ENCODE measurements at places on chromosomes 13 and 19.

- no peak for DNase-seq
Measured at GRCh38 chr19:44788971-44789370, 11.3 kb downstream of the CBLC start.

DNA sequence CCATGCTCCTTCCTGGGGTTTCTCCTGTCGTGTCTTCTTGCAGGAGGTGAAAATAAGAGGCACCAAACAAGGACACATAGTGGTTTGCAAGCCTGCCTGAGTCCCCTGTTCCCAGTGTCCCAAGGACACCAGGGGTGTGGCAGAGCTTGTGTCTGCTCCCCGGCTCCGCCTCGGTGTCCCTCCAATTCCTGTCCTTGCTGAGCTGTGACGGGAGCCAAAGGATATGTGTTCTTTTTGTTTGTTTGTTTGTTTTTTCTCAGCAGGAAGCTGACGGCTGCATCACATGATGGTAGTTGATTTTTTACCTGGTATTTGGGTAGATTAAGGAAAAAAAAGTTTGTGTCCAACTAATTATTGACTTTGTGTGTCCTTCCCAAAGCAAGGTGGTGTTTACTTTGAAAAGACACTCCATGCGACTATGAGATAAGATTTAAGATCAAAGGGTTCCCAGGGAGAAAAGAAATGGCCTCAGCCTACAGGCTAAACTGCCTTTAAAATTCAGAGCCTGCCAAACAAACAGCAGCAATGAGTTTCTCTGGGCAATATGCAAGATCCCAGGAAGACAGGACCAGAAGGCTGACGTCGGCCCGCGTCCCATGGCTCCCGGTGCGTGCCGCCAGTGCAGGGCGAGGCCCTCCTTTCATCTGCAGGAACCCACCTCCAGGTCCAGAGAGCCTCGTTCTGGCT lies 50.8 kb upstream of the XPO4 start:
- no peak for DNase-seq

GRCh38 chr19:50496189-50497021 lies 14.6 kb downstream of the JOSD2 start:
- DNase-seq = no peak

GRCh38 chr19:18379803-18380747 lies 5.9 kb upstream of the GDF15 start:
- no peak for DNase-seq

GRCh38 chr13:38685974-38686576 lies 802 bp upstream of the FREM2 start:
- DNase-seq = no peak

- DNase-seq = no peak
Measured at GRCh38 chr13:74922963-74923362, 559.0 kb downstream of the TBC1D4 start.

DNA sequence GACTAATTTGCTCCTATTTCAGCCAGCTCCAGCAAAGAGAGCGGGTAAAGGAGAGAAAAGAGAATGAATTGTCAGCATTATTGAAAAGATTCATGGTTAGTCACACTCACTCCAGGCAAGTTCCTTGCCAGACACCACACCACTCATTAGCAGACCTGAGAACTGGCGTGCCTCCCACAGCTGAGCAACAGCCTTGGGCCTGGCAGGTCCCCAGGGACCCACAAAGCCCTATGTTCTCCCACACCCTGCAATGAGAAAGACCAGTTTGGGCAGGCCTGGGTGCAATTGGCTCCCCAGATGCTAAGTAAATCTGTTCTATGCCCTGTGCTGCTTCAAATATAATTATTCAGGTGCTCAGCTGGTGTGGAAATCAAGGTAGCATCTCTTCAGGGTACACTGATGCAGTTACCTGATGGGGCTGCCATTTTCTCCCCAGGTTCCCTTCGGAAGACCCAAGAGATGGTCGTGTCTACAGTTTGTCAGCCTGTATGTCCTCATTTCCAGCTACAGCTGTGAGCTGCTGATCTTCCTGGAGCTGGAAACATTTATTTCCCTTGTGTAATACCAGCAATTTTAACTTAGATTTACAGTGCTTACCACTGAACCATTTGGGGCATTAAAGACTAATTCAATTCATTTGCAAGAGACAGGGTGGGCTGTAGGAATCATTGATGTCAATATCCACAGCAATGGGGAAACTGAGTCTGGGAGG lies 405.0 kb downstream of the COG6 start:
- no peak for DNase-seq

- no peak for DNase-seq
Measured at GRCh38 chr19:33355535-33355934, 18.0 kb upstream of the CEBPG start.

GRCh38 chr13:106630162-106630561 lies 62.2 kb upstream of the ARGLU1 start:
- DNase-seq = no peak

GRCh38 chr19:39416152-39417120 lies 4.0 kb downstream of the PLEKHG2 start:
- no peak for DNase-seq

GRCh38 chr13:110173247-110173818 lies 133.6 kb downstream of the COL4A1 start:
- DNase-seq = no peak

- no peak for DNase-seq
Measured at GRCh38 chr13:19767966-19768365, 14.8 kb downstream of the PSPC1 start.

DNA sequence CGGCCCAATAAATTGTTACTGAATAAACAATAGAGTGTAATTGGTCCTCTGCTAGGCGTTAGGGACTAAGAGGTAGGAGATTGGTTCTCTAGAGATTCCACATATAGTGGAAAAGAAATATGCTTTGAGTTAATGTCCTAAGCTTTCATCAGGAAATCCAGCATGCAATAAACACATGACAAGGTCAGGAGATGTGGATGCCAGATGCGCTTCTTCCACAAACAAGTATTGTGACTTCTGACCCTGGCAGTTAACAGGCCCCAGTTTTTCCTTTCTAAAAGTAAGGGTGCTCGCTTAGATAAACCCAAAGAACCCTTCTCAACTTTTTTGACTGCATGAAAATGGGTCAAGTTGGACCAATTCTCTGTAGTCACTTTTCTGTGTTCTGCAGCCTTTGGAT lies 146.5 kb upstream of the SOX21 start:
- no peak for DNase-seq

- no peak for DNase-seq
Measured at GRCh38 chr19:6744381-6745301, 5.2 kb downstream of the TRIP10 start.

- DNase-seq = no peak
Measured at GRCh38 chr19:55621673-55622231, 2.6 kb downstream of the ZNF784 start.

- no peak for DNase-seq
Measured at GRCh38 chr19:16121967-16122366, 10.3 kb downstream of the RAB8A start.

- DNase-seq = no peak
Measured at GRCh38 chr19:58248886-58249285, 20.2 kb downstream of the ZNF544 start.

DNA sequence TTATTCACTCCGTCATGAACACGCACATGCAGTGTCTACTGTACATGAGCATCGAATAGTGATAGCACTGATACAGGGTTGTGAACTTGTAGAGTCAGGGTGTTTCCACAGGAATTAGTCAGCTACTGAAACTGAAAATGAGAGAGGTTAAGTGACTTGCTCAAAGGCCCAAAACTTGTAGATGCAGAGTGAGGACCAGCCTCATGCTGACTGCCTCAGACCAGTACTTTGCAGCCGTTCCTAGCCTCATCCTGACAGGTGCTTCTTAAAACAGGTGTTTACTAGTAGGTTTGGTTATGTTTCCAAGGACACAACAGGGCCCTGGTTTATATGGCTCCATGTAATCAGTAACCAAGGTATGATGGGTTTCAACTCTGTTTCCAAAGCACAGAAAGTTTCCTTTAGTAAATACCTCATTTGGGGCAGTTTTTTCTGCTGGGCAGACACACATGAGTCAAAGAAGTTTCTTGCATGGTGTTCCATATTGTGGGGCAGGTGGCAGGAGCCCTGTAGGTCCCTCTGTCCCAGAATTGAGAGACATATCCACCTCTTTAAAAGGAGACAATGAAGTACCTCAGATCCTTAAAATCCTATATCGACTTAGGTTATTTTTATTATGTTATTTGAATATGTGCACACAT lies 16.0 kb downstream of the FGF9 start:
- DNase-seq = no peak

DNA sequence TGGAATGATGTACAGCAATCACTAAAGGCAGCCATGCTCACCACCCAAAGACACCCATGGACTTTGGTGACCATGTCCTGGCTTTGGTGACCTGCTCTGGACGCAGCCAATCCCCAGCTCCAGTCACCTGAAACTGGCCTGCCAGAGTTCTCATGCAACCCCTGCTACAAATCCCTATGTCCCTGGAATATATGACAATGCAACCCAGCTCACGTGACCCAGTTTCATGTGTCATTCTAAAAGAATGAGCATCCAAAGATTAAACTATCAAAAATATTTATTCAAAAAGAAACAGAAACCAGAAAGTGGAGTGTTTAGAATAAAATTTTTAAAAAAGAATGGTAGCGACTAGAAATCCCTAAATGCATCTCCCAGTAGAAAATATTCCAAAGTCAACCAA lies 203.3 kb upstream of the IRS2 start:
- DNase-seq = no peak

DNA sequence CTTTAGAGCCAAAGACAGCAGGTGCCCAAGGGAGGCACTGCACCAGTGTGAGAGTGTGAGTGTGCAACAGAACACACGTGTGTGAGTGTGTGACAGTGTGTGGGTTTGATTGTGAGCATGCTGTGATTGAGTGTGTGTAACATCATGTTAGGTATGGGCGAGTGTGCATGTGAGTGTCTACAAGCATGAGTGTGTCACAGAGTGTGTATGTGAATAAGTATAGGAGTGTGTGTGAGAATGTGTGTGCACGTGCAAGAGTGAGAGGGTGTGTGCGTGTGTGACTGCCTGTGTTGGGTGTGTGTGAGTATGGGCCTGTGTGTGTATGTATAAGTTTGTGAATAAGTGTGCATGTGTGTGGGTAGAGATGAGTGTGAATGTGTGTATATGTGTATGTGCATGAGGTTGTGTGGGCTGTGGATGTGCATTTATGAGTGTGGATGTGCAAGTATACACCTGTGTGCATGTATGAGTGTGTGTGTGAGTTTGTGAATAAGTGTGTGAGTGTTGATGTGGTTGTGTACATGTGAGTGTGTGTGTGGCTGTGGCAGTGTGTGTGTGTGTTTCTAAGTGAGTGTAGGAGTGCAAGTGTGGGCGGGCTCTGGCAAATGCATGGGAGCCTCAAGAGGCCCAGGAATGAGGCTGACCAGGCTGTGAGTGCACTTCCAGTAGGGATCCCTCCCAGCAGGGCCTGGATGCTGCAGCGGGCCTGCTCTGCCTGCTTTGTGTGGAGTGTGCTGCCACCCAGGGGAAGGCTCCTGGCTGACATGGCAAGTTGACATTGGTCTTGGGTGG lies 198.4 kb downstream of the COL4A1 start:
- no peak for DNase-seq

GRCh38 chr13:101146101-101146898 lies 270.0 kb downstream of the NALCN start:
- DNase-seq = no peak

DNA sequence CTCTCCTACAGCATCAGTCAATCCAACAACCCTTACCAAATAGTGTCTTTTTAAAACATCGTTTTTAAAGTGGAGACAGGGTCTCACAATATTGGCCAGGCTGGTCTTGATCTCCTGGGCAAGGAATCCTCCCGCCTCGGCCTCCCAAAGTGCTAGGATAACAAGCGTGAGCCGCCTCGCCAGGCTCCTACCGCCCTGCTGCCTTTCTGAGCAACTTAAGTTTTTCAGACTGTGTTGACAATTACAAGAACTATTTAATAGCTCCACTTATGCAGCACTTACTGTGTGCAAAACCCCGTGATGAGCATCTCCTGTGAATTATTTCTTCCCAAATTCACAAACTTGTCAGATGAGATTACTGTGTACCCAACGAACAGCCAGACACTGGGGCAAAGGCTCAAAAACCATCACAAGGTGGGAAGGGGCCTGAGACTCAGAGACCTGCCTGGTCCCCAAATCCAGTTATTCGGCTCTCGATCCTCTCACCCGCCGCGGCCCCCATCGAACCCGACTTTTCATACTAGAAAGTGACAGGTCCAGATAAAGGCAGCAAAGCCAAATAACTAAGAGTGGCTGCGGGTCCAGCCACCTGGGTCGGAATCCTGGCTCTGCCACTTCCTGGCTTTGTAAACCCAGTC lies 581 bp downstream of the RPL18 start:
- DNase-seq = no peak

GRCh38 chr19:10006335-10006708 lies 4.0 kb downstream of the COL5A3 start:
- DNase-seq = no peak

GRCh38 chr13:76630629-76631230 lies 255.5 kb downstream of the KCTD12 start:
- DNase-seq = no peak

DNA sequence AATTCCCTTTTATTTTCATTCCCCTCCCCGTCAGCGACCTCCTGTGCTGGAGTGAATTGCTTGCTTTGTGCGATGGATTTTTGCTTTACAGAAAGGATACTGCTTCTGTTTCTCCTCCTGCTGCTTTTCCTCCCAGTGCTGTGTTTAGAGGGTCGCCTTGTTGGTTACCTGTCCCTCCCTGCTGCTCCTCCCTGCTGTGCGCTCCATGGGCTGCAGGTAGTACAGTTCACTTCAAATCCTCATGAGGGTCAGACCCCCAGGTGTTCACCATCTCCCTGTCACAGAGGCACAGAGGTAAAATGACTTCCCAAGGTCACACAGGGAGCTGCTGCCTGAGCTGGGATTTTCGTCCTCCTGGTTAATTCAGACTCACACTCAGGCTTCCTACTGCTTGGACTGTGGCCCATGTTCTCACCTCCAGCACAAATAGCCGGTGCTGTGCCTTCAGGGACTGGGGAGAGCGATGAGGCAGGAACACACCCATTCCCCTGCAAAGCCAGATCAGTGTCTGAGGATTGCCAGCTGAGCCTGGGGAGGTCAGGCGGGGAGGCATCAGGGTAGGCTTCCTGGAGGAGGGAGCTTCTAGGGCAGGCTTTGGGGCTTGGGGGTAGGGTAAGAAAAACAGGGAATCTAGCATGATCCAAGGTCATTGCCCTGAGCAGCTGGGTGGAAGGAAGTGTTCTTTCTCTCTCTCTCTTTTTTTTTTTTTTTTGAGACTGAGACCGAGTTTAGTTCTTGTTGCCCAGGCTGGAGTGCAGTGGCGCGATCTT lies 14.4 kb downstream of the BICRA start:
- no peak for DNase-seq

GRCh38 chr19:51083181-51083580 lies 494 bp upstream of the KLK14 start:
- DNase-seq = no peak
